Left lung (tissue), 14 donors: ENCODE measurements at places on chromosomes 11 and 22. TPM values are rescaled to one million over a fixed set of nuclear protein-coding genes. Genes with fewer than 3 reads are reported as not detected.

ANKK1 gene
- 0.26 TPM for polyA plus RNA-seq

- DNase-seq: no peak
These were observed 9.2 kb downstream of the CDPF1 start for GRCh38 chr22:46240907-46241306.

PRCP gene
- polyA plus RNA-seq: 228 TPM

DNA sequence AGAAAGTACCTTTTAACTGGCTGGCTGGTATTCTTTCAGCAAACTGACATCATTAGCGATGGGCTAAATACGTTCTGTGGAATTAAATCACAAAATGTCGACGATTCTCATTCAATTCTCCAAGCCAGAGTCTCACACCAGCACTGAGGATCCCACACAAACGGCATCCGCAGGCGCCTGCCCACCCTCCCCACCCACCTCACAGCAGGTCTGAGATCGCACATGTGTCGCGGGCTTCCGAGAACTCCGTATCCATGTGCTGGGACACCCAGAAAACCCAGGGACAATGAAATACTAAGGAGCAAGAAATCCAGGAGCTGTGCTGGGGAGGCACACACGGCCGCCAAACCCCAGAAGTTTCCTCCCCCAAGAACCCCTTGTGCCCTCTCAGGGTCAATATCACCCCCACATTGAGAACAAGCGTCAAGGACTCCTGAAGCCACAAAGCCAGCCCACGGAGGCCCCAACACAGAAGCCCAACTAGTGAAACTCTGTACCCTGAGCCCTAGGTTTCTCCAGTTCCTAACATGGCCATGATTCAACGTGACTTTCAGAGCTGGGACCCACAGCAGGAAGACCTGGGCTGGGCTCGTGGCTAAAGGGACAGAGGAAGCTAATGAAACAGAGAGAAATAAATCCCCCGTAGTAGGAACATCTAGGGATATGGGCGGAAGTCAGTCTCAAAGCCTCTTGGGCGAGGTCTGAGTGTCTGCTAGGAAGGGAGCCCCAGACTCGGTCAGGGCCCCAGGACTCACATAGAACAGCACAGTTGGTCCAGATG is 8.0 kb downstream of the TOLLIP start:
- no peak for DNase-seq

FAM227A gene
- polyA plus RNA-seq: 3.7 TPM

QSER1 gene
- 41.0 TPM for polyA plus RNA-seq

- no peak for DNase-seq
These were observed 43.9 kb upstream of the ANGPTL5 start for GRCh38 chr11:101960231-101960630.
